A549 treated with dexamethasone at 1 μM for 4 hours (cell line): ENCODE measurements at places on chromosomes 2 and 18. TPM values are rescaled to one million over a fixed set of nuclear protein-coding genes. Genes with fewer than 3 reads are reported as not detected.

XDH gene
- 0.83 to 1.6 TPM (median 1.1 TPM) in 5 replicates for total RNA-seq

DYTN gene
- total RNA-seq, result not detected in 5 replicates

SELENOI gene
- 13.4 to 19.9 TPM (median 17.4 TPM) in 5 replicates for total RNA-seq

CFAP65 gene
- 0.21 to 0.27 TPM (median 0.22 TPM) in 5 replicates for total RNA-seq
